ENCODE measurements at places on chromosomes 6 and 20.

DNA sequence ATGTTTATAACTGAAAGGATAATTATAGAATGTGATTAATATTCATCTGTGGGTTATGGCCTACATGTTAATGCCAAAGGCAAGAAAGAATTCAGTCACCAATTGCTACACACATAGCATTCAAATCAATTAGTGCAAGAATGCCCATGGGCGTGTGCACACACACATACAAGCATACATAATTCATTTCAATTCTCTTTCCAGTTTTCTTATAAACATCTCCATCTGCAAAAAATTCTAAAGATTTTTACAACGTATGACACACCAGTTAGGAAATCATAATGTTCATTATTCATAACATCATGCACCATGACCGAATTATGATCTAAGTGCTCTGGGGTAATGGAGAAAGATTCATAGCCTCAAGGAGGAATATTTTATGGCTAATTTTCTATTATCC is 111.0 kb upstream of the ADTRP start:
- no peak for DNase-seq

GRCh38 chr6:139355172-139355571 is 19.3 kb downstream of the CITED2 start:
- DNase-seq = no peak

DNA sequence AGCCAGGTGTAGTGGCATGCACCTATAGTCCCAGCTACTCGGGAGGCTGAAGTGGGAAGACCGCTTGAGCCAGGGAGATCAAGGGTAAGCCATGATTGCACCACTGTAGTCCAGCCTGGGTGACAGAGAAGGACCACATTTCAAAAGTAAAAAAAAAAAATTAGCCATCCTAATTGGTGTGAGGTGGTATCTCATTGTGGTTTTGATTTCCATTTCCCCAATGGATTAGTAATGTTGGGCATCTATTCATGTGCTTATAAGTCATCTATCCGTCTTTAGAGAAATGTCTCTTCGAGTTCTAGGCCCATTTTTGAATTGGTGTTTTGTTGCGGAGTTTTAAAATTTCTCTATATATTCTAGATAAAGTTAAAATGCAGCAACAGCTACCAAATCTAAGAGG is 21.7 kb downstream of the ABHD12 start:
- DNase-seq = no peak

DNA sequence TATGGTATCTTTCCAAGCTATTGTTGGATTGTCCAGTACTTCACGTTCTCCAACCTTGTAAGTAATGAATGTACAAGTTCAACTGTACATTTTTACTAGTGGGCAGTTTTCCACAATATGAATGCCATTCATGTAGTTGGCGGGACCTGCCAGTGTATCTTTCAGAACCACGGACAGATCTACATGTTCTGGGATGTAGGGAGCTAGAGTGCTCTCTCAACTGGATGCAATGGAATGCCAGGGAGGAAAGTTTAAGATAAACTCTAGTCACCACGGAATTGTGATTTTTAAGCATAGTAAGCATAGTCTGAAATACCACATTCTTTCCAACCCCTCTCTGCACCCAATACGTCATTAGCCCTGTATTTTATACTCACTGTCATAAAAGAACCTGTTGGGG is 21.5 kb upstream of the HLA-C start:
- no peak for DNase-seq

DNA sequence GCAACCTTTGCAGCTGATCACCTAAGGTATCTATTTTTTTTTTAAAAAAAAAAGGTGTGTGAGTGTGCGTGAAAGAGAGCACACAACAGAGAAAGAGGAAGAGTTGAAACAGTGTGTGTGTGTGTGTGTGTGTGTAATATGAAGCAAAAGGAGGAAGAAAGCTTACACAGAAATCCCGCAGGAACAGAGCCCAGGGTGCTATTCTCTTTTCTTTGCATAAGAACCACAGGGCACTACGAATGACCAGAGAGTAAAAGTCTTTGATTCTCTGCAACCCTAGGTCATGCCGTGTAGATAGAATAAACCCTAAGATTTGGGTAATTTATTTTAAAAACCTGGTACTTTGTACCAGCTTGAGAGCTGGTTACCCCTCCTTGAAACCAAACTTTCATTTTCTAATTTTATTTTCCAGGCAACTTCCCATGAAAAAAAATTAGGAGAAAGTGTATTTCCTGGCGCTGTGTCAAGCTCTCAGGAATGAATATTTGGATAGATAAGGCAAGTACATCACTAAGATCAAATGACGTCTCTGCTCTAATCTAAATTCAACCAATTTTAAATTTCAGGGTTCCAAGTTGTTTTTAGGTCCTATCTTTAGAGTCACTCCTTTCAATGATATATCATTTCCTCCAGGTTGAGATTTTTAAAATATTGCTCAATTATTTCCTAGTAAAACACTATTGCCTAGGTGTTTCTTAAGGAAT is 47.9 kb upstream of the ID4 start:
- no peak for DNase-seq

DNA sequence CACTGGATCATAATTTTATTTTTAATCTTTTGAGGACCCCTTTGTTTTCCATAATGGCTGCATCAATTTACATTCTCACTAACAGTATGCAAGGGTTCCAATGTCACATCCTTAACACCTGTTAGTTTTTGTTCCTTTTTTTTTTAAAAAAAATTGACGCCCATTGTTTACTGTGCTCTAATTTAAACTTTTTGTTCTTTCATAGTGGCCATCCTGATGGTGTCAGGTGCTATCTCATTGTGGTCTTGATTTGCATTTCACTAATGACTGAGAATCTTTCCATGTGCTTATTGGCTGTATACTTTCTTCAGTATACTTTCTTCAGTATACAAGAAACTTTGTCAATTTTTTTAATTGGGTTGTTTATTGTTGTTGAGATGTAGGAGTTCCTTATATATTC is 347.0 kb downstream of the RNGTT start:
- no peak for DNase-seq

GRCh38 chr6:54002116-54002515 is 109.1 kb upstream of the MLIP start:
- no peak for DNase-seq

DNA sequence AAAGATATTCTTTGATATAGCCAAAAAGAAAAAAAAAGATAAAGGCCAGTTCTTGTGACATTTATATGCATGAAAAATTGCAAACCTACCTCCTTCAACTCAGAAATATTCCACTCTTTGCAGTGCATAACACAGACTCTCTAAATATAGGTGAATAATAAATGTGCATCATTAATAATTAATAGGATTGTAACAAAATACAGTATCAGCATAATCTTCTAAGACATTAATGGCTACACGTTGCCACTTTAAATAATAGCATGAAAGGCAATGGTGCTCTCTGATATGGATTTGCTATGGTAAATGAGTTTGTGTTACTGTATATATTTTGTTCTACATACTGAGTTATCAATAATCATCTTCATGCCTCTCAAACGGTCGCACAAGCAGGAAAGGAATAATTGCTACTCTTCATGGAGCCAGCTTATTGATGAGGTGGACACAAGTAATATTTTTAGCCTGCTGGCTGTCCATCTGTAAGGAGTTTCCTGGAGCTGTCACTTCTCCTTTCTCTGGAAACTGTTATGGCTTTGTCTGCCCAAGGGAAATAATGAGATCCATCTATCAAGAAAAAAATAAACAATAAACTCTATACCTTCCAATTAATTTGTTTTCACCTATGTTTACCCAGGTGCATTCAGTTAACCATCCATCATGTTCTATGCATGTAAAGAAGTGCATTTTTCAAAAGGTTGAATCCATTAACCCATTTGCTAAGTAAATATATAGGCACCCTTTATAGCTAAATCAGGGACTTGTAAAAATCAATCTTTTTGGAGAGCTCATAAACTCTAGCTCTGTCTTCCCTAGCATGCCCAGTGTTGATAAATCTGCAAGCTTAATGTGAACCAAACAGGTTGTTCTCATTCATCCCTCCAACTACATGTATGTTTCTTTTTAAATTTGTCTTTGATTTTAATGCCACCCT is 253.0 kb downstream of the NKAIN2 start:
- DNase-seq = no peak

GRCh38 chr6:131205481-131206244 is 70.4 kb downstream of the AKAP7 start:
- no peak for DNase-seq

GRCh38 chr6:37142050-37142614 is 27.8 kb upstream of the PIM1 start:
- DNase-seq = no peak

DNA sequence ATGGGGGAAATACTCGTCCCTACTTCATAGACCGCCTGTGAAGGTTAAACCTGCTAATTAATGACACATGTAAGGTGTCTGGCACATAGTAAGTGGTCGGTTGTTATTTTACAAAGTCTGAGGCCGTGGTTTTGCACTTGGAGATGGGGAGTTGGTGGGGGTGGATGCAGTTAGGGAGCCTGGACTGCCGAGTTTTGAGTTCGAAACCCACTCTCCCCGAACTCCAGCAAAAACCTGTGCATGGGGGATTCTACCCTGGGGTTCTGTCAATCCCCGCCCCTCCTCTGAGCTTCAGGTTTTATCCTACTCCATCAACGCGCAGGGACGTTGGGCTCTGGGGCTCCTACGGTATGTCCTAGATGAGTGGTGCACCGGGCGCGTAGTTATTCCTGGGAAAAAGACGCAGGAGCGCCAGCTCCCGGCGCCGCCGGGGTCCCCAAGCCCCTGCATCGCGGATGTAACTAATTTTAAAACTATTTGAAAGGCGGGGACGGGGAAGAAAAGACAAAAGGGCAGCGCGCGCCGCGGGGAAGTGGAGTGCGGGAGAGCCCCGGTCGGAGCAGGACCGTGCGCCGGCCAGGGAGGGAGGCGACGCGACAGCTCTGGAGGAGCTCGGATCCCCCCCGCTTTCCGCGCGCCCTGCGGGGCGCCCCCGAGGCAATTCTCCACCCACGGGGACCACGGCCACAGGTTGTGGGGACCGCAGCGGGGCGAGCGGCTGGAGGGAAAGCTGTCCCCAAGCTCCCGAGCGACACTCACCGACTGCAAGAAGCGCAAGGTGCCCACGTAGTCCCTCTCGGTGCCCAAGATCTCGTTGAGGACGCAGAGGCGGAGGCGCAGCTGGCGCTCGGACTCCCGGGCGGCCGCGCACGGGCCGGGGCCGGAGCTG is 672 bp downstream of the PREX1 start:
- DNase-seq = no peak

DNA sequence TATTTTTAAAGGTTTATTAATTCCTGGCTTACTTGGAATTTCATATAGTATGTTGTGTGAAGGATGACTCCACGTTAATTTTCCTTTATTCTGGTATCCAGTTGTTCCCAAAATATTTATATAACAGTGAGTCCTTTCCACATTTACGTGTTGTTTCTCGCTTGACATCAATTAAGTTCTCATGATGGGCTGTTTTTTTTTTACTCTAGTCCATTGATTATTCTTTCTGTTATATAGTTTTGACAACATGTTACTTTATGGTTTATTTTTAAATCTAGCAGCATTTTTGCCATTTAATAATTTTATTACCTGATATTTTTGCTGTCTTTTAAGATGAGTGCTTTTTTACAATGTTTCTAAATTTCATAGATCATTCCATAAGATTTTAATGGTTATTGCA is 6.7 kb downstream of the TRIM40 start:
- no peak for DNase-seq
